ENCODE measurements at places on chromosomes 4 and X. TPM values are rescaled to one million over a fixed set of nuclear protein-coding genes. Genes with fewer than 3 reads are reported as not detected.

SOX3 gene
- not detected for total RNA-seq

LRCH2 gene
- total RNA-seq, result 11.1 TPM

NEXMIF gene
- total RNA-seq, result not detected

FAM47E gene
- total RNA-seq, result not detected

FGF16 gene
- total RNA-seq, result 1.8 TPM

OTUD6A gene
- total RNA-seq, result not detected

MRPS18C gene
- 26.1 TPM for total RNA-seq

IQCM gene
- total RNA-seq, result 0.27 TPM

PGAM4 gene
- total RNA-seq, result not detected

P2RY4 gene
- total RNA-seq, result 0.09 TPM

SSX2B gene
- total RNA-seq, result not detected

MAGEA2B gene
- not detected for total RNA-seq

FAM193A gene
- 38.7 TPM for total RNA-seq

MBTPS2 gene
- 4.6 TPM for total RNA-seq

FABP2 gene
- total RNA-seq, result not detected

MAGEA1 gene
- total RNA-seq, result not detected

GAGE2A gene
- total RNA-seq, result not detected

TSPAN5 gene
- total RNA-seq, result 42.8 TPM

SNX25 gene
- 102 TPM for total RNA-seq

PNMA5 gene
- not detected for total RNA-seq

AMELX gene
- not detected for total RNA-seq

SMR3B gene
- total RNA-seq, result not detected

RNF150 gene
- 0.99 TPM for total RNA-seq

SNCA gene
- total RNA-seq, result not detected

SPIN2A gene
- not detected for total RNA-seq
